Muscle of leg (tissue), 16 donors: ENCODE measurements at places on chromosomes 3 and 15. TPM values are rescaled to one million over a fixed set of nuclear protein-coding genes. Genes with fewer than 3 reads are reported as not detected.

DNA sequence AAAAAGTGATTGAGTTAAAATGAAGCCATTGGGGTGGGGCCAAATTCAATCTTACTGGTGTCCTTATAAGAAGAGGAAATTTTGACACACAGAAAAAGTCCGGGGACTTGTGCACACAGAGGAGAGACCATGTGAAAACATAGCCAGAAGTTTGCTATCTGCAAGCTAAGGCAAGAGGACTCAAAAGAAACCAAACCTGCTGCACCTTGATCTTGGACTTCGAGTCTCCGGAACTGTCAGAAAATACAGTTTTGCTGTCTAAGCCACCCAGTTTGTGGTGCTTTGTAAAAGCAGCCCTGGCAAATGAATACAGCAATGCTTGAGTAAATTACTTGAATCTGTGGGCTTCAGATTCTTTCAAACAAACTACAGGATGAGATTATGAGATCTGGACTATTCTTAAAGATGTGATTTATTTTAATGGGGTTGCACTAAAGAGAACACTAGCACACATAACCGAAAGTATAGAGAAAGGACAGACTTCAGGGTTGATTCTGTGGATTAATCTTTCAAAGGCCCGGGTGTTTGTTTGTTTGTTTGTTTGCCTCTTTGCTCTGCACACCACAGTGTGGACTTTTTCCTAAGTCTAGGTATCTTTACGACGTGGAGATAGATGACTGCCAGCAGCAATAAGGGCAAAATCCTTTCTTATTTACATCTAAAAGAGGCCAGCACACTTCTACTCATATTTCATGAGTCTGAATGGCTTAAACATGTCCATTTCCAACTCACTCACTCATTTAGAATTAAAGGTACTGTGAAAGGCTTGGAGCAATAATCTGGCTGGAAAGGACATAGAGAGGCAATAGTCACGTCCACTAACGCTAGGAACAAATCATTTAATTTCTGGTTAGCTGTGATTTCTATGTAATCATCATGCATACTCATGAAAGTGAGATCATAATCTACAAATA, 53.9 kb upstream of the SSR3 start:
- H3K36me3 ChIP-seq = no peaks in the 10 kb centered on the region
- no peak overlapping the region for H3K27ac ChIP-seq
- no peak for DNase-seq
- no peaks in the 10 kb centered on the region for H3K27me3 ChIP-seq
- peaks cover 10% of the 10 kb centered on the region for H3K4me1 ChIP-seq

- no peak overlapping the region for H3K27ac ChIP-seq
- H3K4me1 ChIP-seq = no peaks in the 10 kb centered on the region
- no peaks in the 10 kb centered on the region for H3K36me3 ChIP-seq
- H3K4me3 ChIP-seq = no peak overlapping the region
- H3K27me3 ChIP-seq = no peaks in the 10 kb centered on the region
Measured at GRCh38 chr3:85170646-85171045, 211.9 kb downstream of the CADM2 start.

DNA sequence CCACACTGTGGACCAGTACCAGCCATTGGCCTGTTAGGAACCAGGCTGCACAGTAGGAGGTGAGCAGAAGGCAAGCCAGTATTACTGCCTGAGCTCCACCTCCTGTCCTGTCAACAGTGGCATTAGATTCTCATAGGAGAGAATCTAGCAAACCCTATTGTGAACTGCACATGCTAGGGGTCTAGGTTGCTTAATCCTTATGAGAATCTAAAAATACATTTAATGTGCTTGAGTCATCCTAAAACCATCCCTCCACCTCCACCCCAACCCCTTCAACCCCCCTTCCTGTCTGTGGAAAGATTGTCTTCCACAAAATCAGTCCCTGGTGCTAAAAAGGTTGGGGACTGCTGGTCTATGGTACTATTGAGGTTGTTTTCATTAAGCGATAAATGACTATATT, 49.3 kb upstream of the KCNAB1 start:
- H3K4me1 ChIP-seq = no peaks in the 10 kb centered on the region
- H3K36me3 ChIP-seq = no peaks in the 10 kb centered on the region
- no peak for DNase-seq
- no peak overlapping the region for H3K4me3 ChIP-seq
- no peaks in the 10 kb centered on the region for H3K27me3 ChIP-seq
- no peak overlapping the region for H3K27ac ChIP-seq

DNA sequence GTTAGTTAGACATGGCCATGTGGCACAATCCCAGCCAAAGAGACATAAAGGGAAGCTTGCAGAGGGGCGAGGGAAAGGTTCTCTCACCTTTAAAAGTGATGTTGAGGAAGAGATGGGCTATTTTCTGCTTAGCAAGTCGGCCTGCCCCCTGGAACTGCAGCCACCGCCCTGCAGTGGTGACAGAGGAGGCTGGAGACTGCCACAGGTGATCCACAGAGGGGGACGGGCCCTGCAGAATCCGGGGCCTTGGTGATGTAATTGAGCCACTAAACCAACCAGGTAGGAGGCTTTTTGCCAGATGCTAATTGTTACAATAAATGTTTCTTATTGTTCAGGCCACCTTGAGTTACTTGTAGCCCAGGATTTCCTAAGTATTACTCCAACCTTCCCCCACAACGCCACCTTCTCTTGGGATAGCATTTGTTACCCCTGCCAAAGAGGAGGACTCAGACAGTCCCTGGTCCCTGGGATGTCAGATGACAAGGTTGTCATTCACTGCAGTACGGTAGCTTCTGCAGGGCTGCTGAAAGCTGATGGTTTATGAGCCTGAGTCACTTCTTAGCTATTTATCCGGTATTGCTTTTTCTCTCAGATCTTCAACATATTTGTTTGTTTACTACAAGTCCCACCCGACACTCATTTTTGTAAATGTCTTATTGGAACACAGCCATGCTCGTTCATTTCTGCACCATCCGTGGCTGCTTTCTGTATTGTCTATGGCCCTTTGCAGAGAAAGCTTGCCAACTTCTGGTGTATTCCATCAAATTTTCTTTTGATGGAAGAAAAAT, 63.3 kb upstream of the SEC61A1 start:
- DNase-seq = no peak
- H3K4me1 ChIP-seq = peaks cover 13% of the 10 kb centered on the region
- no peak overlapping the region for H3K27ac ChIP-seq
- H3K27me3 ChIP-seq = no peaks in the 10 kb centered on the region

GPR176 gene
- 6.8 TPM for total RNA-seq

KLHL18 gene
- 10.6 TPM for total RNA-seq

RBP2 gene
- total RNA-seq = not detected
